ENCODE measurements at places on chromosomes 6 and 20. TPM values are rescaled to one million over a fixed set of nuclear protein-coding genes. Genes with fewer than 3 reads are reported as not detected.
A peak's percentile ranks its signal among the peaks of the same experiment; 100 is the strongest.

- DNase-seq = peak; percentile 93
Observed at GRCh38 chr6:56524891-56525703, 117.6 kb downstream of the DST start.

GRCh38 chr6:158907931-158908330 is 88.8 kb upstream of the EZR start:
- DNase-seq = no peak

DNA sequence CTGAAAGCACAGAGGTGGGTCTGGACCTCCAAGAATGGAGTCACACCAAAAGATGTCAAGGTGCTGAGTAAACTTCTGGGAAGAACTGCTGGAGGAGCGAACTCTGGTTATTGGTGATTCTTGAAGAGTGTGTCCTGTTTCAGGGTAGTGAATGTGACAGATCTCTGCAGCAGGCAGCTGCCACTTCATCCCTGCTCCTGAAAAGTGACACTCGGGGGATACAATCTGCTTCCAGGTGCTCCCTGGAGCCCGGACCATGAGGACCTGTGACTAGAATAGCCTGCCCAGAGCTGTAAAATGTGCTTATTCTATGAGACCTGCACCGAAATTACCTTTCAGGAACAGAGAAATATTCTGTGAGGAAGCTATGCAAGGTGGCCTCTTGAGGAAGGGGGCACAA is 191.1 kb downstream of the FOXC1 start:
- no peak for DNase-seq

DNA sequence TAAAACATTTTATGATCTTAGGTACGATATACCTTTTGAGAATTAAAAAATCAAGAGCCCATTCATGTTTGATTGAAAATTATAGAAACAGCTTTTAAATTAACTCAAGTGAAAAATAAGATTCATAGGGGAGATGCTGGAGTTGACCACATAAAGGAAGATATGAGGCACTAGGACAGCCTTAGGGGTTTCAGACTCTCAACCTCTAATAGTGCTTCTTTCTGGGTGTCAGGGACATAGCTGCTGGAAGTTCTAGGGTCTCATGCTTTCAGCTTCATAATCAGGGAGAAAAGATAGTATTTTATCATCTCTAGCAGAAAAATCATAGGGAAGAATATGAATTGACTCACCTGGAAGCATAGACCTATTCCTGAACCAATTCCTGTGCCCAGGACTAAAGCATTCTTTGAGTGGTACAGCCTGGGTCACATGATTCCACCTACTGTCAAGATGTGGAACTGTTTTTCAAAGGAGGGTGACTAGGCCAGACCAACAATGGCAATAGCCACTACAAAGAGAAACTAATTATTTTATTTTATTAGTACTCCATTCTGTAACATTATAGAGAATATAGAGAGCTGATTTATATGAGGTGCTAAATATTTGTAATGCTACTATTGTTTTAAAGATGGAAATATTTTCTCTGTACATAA is 27.8 kb upstream of the CENPW start:
- DNase-seq = no peak

GRCh38 chr6:12608016-12608860 is 108.3 kb upstream of the PHACTR1 start:
- peak; percentile 57 for DNase-seq

DNA sequence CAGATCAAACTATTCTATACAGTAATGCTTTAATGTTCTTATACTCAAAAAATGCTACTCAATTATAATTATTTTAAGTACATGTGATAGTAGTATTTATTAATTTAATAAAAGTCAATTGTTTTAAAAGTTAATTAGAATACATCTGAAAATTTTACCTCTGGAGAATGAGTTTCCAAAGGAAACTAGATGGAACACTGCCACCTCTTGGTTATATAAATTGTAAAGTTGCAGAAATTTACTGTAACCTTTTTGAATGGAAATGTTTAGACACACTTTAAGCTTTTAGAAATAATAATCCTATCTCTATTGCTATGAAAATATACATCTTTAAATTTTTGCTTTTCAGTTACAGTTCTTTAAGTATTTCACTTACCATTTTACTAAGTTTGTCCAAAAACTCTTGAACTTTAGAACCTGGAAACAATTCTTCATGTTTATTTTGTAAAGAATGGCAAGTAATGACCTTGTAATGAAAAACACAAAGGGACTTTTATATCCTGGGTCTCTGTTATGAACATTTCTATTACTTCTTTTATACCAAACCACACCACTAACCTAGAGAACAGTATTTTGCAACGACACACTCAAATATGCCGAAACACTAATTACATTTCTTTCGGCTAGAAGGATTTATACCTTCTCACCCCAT is 10.9 kb upstream of the BMP5 start:
- no peak for DNase-seq

DNA sequence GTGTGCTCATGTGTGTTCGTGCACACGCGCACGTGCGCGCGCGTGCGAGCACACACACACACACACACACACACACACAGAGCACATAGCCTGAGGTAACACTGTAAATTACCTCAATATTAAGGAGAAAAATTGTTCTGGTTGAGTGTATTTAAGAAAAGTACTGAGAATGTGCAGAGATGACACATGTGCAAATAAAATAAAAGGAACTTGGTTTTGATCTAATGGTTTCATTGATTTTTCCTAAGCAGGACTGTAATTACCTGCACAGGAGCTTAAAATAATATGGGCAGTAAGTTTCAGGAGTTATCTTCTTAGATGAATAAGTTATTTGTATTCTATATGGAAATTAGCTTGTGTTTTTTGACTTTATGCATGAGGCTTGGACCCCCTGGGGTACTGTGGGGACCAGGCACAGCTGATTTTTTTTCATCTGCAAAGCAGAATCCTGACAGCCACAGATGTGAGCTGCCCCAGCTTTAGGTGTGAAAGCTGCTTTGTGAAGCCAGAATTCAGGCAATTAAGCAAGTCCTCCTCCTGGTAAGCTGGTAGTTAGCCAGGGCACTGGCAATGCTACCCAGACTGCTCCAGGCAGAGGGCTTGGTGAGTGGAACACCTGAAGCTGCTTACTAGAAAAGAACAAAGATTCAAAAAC is 1040.6 kb upstream of the CITED2 start:
- no peak for DNase-seq

DNA sequence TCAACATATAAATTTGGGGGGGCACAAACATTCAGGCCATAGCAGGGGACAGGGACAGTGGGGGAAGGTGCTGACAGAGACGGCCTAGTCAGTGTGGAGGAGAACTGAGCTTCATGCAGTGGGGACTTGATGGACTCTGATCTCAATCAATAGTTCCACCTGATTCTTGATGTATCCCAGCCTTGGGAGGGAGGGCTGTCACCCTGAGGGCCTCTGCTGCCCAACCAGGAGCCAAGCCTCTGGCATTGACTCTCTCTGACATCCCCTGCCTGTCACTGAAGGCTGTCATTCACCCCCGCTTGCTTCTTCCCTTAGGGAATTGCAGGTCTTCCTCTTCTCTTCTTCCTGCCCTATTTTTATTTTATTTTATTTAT is 180.6 kb upstream of the TAB2 start:
- no peak for DNase-seq

DNA sequence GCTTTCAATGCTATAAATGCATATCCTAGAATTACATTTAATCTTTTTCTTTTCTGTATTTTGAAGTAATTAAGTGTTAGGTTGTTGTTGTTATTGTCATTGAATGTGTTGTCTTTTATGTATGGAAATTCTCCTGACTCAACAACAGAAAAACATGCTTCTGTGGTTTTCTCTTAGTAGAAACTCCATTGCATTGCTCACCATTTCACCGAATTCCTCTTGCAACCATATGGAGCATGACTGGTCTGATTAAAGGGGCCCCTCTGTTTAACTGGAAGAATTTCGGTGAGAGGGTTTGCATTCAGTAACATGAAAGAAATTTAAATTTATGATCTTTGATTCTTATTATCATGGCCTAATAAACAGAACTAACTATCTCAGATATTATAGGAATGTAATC is 454.3 kb upstream of the JARID2 start:
- no peak for DNase-seq

GRCh38 chr6:28232785-28233184 is 7.7 kb downstream of the ZSCAN9 start:
- DNase-seq = no peak

CPXM1 gene
- 10.6 TPM for total RNA-seq

- no peak for DNase-seq
Observed at GRCh38 chr6:169162249-169162648, 91.4 kb downstream of the THBS2 start.

GRCh38 chr6:35305117-35305516 is 7.5 kb downstream of the DEF6 start:
- DNase-seq = no peak

DNA sequence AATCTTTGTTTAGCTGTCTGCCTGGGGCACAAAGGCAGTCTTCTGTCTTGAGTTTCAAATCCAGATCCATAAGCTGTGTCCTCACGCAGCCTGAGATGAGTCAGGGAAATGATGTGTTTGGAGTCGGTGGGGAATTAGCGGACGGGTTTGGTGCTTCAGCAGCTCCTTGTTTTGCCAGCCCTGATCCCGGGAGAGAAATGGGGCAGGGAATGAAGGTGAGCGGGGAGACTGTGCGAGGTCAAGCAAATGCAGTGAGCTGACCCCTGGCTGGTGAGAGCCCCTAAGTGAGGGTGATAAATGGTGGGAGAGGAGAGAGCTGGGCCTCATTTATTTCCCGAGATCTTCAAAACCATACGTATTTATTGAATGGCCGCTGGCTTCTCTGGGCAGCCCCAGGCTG is 21.6 kb downstream of the DUSP22 start:
- DNase-seq = no peak

RGS17 gene
- 3.7 TPM for total RNA-seq

DNA sequence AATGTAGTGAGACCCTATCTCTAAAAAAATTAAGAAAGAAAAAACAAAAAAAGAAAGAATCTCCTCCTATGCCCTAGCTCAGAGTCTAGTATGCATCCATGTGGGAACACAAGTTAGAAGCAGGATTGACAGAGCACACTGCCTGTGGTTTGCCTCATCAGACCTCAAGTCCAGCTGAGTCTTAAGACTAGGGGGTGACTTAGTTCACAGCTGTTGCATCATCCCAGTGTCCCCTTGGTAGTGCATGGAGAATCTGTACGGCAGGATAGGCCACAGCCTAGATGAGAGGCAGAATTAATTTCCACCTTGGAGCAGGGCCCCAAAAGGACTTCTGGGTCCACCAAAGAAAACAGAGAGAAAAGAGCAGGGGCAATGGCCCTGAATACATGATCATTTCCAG is 13.7 kb downstream of the PNPLA1 start:
- DNase-seq = no peak

- no peak for DNase-seq
Observed at GRCh38 chr20:37377346-37378081, 31.6 kb downstream of the SRC start.

- no peak for DNase-seq
Observed at GRCh38 chr6:167113047-167113754, 9.7 kb upstream of the CCR6 start.

DNA sequence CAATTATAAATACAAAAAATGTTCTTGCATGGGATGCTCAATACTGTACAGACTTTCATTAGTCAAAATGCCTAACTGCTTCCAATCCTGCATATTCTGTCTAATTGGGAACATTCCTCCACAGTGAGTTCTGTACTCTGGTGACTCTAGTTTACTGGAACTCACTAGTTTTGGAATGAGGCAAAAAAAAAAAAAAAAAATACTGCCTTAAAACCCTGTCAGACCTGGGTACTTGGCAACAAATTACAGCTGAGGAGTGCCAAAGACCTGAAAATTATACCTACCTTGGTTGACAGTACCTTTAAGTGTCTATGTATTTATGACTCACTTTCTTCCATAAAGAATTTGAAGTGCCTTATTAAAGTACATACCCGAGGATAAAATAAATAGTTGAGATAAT is 276.7 kb downstream of the FARS2 start:
- peak; percentile 53 for DNase-seq

SUMO4 gene
- 1.6 TPM for total RNA-seq

PHACTR2 gene
- total RNA-seq = 44.7 TPM

DNA sequence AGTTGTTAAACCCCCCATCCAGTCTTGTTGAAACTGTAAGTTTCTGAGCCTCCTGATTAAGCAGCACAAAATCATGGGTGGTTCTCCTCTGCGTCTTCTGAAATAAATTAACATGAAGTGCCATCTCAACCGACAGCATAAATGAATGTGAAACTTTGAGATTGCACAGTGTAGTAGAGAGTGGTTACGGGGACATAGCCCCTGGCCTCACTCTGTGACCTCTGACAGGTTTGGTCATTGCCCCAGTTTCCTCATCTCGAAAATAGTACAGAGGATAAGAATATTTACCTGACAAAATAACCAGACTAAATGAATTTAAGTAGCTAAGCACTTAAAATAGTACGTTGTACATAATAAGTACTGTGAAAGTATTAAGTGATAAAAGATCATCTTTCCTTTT is 19.1 kb downstream of the NKX2-4 start:
- no peak for DNase-seq

GRCh38 chr20:9233804-9234203 is 164.9 kb downstream of the PLCB4 start:
- no peak for DNase-seq

GRCh38 chr6:169886631-169887227 is 135.3 kb downstream of the ERMARD start:
- no peak for DNase-seq

OTOR gene
- not detected for total RNA-seq

SLC22A1 gene
- 3.2 TPM for total RNA-seq

DNA sequence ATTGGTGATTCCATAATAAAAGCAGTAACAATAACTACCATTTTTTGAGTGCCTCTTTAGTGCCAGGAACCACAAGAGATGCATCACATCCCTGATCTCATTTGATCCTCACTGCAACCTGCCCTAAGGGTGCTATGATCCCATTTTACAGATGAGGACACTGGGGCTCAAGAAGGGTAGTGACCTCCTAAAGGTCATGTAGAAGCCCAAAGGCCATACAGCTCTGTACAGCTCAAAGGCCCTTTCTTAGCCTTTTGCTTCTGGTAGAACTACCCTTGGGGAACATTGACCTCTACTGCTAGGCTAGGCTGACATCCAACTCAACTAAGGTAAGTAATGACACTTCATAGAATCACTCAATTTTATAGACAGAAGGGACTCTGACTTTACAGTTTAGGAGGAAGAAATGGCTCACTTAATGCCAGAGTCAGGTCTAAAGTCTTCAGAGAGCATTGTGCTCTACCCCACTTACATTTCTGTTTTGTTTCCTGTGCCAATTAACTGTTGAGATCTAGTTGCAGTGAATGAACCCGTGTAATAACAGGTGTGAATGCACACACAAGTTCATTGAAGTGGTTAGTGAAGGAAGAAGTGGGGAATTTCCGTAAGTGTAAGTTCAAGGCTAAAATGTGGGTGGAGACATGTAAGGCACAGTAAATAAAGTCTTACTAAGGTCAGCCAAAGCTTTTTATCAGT is 10.7 kb downstream of the SLC9A8 start:
- no peak for DNase-seq
